ENCODE measurements at places on chromosomes 6 and 20.

GRCh38 chr20:56621730-56622129 is 7.4 kb upstream of the TFAP2C start:
- no peak for DNase-seq

GRCh38 chr6:152173321-152173720 is 365.8 kb downstream of the ESR1 start:
- DNase-seq: no peak

DNA sequence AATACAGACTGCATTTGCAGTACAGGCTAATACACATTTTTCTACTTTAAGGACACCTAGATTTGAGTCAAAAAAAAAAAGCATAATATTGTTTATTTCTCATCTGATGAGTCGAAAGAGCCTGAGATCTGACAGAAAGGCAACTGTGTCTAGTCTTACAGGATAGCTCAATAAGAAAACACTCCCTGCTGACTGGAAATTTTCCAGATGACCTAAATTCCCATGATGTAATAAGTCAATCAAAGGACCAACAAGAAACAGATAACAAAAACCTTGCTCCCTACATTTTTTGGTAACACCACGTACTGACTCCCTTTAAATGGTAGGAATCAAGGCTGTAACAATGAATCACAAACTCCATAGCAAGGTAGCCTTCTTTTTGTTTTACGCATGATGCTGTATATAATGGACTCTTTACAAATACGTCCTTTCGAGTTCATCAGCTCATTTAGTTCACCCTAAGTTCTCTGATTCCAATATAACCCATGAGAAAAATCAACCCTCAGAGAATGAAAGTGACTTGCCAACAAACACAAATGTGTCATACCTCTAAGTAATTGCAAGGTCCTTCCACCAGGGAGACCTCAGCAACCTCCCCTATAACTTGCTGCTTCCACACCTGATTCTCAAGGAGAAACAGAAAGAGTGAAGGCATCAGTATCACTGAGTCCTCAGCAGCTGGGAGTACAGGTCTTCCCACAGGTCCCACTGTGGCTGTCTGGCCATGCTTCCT is 12.1 kb downstream of the TBX18 start:
- DNase-seq: no peak

- DNase-seq: no peak
Observed at GRCh38 chr6:168794491-168794890, 353.5 kb downstream of the SMOC2 start.

DNA sequence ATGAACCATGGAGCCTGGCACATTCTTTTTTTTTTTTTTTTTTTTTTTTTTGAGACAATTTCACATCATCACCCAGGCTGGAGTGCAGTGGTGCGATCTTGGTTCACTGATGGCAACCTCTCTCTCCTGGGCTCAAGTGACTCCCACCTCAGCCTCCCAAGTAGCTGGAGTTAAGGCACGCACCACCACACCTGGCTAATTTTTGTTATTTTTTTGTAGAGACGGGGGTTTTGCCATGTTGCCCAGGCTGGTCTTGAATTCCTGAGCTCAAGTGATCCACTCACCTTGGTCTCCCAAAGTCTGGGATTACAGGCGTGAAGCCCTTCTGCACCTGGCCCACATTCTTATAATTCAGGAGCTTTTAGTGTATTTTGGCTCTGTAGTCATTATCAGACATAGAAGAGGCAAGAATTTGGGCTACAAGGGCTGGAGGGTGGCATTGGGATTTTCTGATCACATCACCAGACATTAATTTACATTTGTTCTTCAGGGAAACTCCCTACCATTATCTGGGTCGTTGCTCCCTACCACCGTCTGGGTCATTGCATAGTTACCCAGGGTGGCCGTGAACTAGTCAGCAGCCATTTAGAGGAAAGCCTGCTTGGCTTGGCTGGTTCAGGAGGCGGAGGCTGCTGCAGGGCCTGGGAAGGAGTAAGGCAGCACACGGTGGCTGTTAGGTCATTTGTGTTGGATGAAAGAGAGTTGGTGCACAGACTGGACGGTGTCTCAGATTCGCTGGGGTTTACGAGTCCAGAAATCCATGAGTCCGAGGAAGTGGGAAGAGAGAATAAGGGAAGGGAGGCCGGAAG is 17.6 kb downstream of the ARID1B start:
- peak; percentile 38 for DNase-seq

DNA sequence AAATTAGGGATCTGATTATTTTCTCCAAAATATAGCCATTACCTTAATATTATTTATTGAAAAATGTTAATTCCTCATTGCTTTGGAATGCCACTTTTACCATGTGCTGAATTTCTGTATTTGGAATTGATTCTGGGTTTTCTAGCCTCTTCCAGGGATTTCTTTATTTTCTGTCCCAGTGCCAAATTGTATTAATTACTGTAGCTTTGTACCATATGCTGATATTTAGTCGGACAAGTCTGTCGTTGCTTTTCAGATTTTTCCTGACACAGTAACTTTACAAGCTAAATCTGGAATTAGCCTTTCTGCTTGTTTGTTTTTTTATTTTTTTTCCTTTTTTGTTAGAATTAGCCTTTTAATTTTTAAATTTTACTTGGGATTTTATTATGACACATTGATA is 10.9 kb upstream of the TMEM14B start:
- DNase-seq: no peak

DNA sequence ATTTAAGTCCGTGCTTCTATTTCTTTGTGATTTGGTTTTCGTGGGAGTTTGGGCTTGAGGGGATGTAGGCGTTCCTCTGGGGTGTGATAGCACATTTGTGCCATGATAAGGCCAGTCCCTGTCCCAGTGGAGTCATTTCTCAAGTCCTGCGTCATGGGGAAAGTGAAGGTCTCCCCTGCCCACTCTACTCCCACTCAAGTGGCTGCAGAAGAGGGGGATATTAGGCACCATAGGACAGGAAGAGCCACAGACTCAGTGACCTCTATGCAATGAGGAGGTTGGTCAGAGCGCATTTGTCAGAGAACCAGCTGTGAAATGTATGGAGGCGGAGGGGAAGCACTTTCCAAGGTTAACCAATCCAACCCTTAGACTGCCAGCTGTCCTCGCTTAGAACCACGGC is 51.9 kb upstream of the EDN1 start:
- peak; percentile 13 for DNase-seq

- no peak for DNase-seq
Observed at GRCh38 chr20:19502169-19502568, 255.9 kb upstream of the RIN2 start.

GRCh38 chr6:157804448-157805327 is 18.4 kb upstream of the SNX9 start:
- peak; percentile 37 for DNase-seq
